Subcutaneous adipose tissue (tissue), 4 donors: ENCODE measurements at places on chromosomes 3 and 15. TPM values are rescaled to one million over a fixed set of nuclear protein-coding genes. Genes with fewer than 3 reads are reported as not detected.

Gene COL6A5
- total RNA-seq, result not detected

Gene THSD4
- total RNA-seq, result 0.94 TPM

Gene CLDN18
- not detected for total RNA-seq

Gene TM4SF18
- total RNA-seq, result 19.4 TPM

Gene GRM7
- total RNA-seq, result 0.66 TPM

Gene FAM3D
- not detected for total RNA-seq

Gene SPTSSB
- total RNA-seq, result not detected

Gene FAM131A
- total RNA-seq, result 9.8 TPM

Gene SOX2
- total RNA-seq, result not detected

Gene NTRK3
- 22.2 TPM for total RNA-seq

Gene STAC
- 7.6 TPM for total RNA-seq

Gene CLSTN2
- total RNA-seq, result 19.5 TPM

Gene SNURF
- total RNA-seq, result 2.4 TPM

Gene HCN4
- total RNA-seq, result 0.75 TPM

Gene SENP8
- total RNA-seq, result 0.75 TPM

Gene UACA
- 129 TPM for total RNA-seq

Gene AHSG
- total RNA-seq, result not detected

Gene USP50
- not detected for total RNA-seq

Gene IL17RE
- 5.9 TPM for total RNA-seq
